Progenitor cell of endocrine pancreas (in vitro differentiated cells): ENCODE measurements at places on chromosomes 6 and 20. TPM values are rescaled to one million over a fixed set of nuclear protein-coding genes. Genes with fewer than 3 reads are reported as not detected.

The BHLHE23 gene
- not detected in 2 replicates for total RNA-seq

The ZNF133 gene
- 25.0 and 27.2 TPM in 2 replicates for total RNA-seq

The CCM2L gene
- total RNA-seq: 1.3 and 1.5 TPM in 2 replicates

The CST7 gene
- total RNA-seq: not detected in 2 replicates

The AGER gene
- total RNA-seq: 28.5 and 29.9 TPM in 2 replicates

The TREML1 gene
- not detected in 2 replicates for total RNA-seq

The OPN5 gene
- total RNA-seq: 0.09 TPM in 1 of 2 replicates, not detected in the other

The SLC4A11 gene
- total RNA-seq: 1.9 and 2.0 TPM in 2 replicates

DNA sequence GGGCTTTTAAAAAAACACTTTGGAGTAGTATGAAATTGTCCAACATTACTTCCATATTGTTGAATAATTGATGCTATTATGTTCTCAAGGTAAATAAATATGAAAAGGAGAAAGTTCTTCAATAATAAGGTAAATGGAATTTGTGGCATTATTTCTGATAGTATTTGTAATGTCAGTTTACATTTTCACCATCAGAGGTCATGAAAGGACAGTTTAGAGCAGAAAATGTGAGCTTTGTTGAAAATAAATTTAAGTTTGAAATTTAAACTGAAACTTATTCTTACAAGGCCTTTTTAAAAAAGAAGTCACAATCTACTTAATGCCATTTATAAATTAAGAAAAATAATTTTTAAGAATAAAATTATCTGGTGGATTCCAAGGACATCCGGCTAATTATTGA is 15.8 kb upstream of the CEP162 start:
- no peak overlapping the region for H3K27ac ChIP-seq
- H3K4me3 ChIP-seq: no peak overlapping the region
- no peaks in the 10 kb centered on the region for H3K36me3 ChIP-seq
- no peaks in the 10 kb centered on the region for H3K27me3 ChIP-seq
- H3K4me1 ChIP-seq: no peaks in the 10 kb centered on the region

DNA sequence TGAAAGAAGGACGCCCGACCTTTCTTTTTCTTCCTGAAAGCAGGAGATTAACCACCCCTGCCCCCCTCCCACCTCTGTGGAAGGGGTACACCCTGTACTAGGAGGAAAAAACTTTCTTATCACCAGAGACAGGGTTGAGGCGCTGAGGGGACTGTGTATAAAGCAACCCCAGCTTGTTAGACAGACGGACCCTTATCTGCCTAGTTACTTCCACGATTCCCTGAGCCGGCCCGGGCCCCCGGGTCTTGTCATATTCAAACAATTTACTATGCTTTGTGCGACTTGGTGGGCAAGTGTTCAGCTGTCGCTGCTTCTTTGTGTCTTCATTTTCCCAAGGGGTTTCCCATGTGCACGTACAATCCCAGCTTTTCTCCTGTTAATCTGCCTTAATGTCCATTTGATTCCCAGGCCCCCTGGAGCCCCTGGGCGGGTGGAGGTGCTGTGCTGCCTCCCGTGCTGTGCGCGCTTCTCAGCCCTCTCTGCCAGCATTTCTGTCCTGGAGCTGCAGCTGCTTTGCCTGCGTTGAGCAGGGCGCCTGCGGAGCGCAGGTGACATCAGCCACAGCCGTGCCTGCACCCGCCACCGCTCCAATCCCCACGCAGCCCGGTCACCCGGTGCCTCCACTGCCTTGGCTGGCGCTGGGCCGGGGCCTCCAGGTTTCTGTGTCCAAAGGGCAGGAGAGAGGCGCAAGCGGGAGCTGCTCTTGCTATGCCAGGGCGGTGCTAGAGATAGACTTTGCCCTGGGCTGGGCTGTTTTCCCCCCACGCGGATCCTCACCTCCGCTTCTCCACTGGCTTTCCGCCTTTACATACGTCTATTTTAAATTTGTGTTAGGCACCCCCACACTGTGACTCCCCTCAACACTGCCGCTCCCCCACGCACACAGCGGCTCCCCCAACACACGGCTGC is 96.2 kb downstream of the TTLL2 start:
- peaks cover 23% of the 10 kb centered on the region for H3K4me1 ChIP-seq
- DNase-seq: no peak

DNA sequence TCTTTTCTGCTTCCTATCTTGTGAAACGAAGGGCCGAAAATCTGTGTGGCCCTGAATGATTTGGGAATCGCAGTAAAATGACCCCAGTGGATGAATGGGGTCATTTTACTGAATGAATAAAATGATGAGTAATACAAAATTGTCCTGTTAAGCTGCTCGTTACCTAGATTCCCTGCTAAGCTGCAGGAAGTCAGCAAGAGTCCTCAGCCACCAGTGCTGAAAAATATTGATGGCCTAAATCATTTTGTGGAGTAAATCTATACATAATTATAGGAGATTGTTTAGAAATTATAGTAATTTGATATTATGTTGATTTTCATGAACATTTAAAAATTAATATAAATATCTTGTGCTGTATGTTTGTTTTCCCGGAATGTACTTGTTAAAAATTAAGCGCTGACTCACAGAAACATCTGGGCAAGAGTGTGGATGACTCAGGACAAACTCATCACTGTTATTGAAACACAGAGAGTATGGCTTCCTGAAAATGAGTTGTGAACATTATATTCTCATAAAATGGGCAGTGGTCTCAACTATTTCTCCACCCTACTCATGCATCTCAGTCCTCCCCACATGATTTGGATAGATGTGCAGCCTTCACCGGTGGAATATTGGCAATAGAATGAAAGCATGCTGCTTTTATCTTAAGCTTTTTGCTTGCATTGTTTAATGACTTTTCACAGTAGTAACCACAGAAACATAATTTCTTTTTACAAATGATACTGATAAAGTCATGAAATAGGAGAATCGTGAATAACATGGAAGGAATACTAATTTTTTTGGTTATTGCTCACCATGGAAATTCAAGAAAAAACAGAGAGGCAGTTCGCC is 36.2 kb upstream of the RGS17 start:
- no peaks in the 10 kb centered on the region for H3K4me1 ChIP-seq
- DNase-seq: no peak
- no peaks in the 10 kb centered on the region for H3K36me3 ChIP-seq
- H3K4me3 ChIP-seq: no peak overlapping the region

DNA sequence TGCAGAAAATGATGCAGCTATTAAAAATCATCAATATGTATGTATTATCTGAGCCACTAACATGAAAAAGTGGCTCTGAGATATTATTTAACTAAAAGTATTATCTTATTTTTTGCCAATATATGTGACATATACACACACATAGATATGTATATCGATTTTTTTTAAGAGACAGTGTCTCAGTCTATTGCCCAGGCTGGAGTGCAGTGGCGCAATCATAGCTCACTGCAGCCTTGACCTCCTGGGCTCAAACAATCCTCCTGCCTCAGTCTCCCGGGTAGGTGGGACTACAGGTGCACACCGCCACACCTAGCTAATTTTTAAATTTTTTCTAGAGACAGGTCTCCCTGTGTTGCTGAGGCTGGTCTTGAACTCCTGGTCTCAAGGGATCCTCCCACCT is 1.6 kb upstream of the TRAF3IP2 start:
- DNase-seq: no peak
- H3K4me1 ChIP-seq: peaks cover 40% of the 10 kb centered on the region
- H3K4me3 ChIP-seq: no peak overlapping the region
- H3K27ac ChIP-seq: no peak overlapping the region
- no peaks in the 10 kb centered on the region for H3K36me3 ChIP-seq

DNA sequence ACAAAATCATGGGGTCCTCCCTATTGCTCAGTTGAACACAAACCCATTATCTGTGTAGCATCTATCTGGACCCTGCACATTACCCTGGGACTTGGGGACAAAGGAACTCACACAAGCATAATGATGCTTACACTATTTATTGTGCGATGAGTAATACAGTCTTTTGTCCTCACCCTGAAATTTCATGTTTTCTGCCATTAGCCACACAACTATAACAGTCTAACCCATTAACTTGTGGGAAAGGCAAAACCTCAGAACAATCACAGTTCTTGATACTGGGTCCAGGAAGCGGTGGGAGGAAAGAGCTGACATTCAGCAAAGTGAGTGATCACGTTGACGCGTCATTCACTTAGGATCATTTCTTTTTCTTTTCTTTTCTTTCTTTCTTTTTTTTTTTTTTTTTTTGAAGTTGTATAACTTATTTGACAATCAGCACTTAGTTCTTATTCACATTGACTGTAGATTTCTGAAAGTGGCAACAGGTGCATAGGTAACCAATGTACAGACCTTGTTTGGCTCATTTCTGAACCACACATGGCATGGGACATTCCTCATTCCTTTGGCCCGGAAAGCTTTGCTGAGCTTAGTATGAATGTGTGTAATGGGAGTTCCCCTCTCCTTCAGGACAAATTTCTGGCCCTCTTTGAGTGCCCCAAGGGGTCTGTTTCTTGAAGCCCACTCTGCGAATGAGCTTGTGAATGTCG is 94.8 kb upstream of the CNKSR3 start:
- peaks cover 9% of the 10 kb centered on the region for H3K27me3 ChIP-seq
- DNase-seq: no peak
- H3K27ac ChIP-seq: no peak overlapping the region
- H3K36me3 ChIP-seq: no peaks in the 10 kb centered on the region
- H3K4me1 ChIP-seq: peaks cover 12% of the 10 kb centered on the region

DNA sequence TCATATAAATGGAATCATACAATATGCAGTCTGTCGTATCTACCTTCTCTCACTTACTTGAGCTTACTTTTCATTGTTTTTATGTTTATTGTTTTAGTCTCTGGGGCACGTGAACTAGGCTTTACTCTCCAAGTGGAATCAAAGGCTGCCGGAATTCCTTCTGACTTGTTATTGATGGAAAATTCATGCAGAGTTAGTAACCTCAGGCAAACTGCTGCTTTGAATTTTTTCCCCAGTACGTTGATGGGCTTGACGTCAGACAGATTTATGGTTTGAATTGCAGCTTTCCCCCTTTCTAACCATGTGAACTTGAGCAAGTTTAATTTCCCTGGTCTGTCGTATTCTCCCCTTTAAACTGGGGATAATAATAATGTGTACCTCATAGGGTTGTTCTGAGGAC is 68.6 kb downstream of the ZDHHC14 start:
- H3K4me3 ChIP-seq: no peak overlapping the region
- H3K27me3 ChIP-seq: no peaks in the 10 kb centered on the region
- no peak overlapping the region for H3K27ac ChIP-seq
- H3K4me1 ChIP-seq: peaks cover 9% of the 10 kb centered on the region
- no peaks in the 10 kb centered on the region for H3K36me3 ChIP-seq

- no peak overlapping the region for H3K27ac ChIP-seq
- H3K36me3 ChIP-seq: no peaks in the 10 kb centered on the region
- no peaks in the 10 kb centered on the region for H3K27me3 ChIP-seq
- no peak for DNase-seq
These were observed 24.7 kb downstream of the GJA1 start for GRCh38 chr6:121460170-121460569.

DNA sequence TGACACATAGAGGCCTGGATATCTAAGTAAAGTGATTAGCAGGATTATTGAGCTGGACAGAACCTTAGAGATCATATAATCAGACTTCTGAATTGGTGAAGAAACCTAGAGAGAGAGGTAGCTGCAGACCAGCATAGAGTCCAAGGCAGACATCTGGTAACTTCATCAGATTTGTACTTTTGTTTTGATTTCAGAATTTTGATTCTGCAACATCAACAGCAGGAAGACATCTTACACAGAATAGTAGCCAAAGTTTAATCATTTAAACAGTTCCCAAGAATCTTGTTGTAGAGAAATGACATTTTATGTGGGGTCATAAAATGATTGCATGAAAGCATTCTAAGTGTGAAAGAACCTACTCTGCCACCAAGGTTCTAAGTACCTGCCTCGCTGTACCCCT is 39.4 kb downstream of the RPRD1B start:
- no peak overlapping the region for H3K27ac ChIP-seq
- no peak overlapping the region for H3K4me3 ChIP-seq
- peaks cover 11% of the 10 kb centered on the region for H3K4me1 ChIP-seq
- no peak for DNase-seq
- H3K36me3 ChIP-seq: peaks cover 33% of the 10 kb centered on the region
- H3K27me3 ChIP-seq: no peaks in the 10 kb centered on the region

DNA sequence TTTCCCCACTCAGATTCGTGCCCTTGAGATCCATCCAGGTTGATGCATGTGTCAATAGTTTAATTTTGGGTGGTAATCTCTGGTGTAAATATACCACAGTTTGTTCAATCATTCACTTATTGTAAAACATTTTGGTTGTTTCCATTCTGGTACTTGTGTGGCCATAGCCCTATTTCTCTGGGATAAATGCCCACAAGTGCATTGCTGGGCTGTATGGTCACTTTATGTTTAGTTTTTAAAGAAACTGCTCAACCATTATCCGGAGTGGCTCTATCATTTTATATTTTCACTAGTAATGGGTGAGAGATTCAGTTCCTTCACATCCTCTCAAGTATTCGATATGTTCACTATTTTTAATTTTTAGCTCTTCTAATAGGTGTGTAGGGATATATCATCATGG is 60.7 kb upstream of the RNF24 start:
- no peak for DNase-seq
- H3K36me3 ChIP-seq: no peaks in the 10 kb centered on the region
- no peak overlapping the region for H3K4me3 ChIP-seq
- peaks cover 12% of the 10 kb centered on the region for H3K27me3 ChIP-seq
- no peak overlapping the region for H3K27ac ChIP-seq
- peaks cover 4% of the 10 kb centered on the region for H3K4me1 ChIP-seq

GRCh38 chr20:64116541-64117431 is 9.4 kb upstream of the NPBWR2 start:
- no peaks in the 10 kb centered on the region for H3K36me3 ChIP-seq
- H3K27ac ChIP-seq: no peak overlapping the region
- no peak overlapping the region for H3K4me3 ChIP-seq
- H3K27me3 ChIP-seq: peaks cover 14% of the 10 kb centered on the region

- no peak for DNase-seq
- peak overlapping the region; percentile 61 for H3K4me3 ChIP-seq
- H3K27me3 ChIP-seq: no peaks in the 10 kb centered on the region
- H3K4me1 ChIP-seq: peaks cover 17% of the 10 kb centered on the region
- peak overlapping the region; percentile 62 for H3K27ac ChIP-seq
- peaks cover 2% of the 10 kb centered on the region for H3K36me3 ChIP-seq
These were observed 2.6 kb downstream of the FASTKD5 start for GRCh38 chr20:3156811-3157619.

DNA sequence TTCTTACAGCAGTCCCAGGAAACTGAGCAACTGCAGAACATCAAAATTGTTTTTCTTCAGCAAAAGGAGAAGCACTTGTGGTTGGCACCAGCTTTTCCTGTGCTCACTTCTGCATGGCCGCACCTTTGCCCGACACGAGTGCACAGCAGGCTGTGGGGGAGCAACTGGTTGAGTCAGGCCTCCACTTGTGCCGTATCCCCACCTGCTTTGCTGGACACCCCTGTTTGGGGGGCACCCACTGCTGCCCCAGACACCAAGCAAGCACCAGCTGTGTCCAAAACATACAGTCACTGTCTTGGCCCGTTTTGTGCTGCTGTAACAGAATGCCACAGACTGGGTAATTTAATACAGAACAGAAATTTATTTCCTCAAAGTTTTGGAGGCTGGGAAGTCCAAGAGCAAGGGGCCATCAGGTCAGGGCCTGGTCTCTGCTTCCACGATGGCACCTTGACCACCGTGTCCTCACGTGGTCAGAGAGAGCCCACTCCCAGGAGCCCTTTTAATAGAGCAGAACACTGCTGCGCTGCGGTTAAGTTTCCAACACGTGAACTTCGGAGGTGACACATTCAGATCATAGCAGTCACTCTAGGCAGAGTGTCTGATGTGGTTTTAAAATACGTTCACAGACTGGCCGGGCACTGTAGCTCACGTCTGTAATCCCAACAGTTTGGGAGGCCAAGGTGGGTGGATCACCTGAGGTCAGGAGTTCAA is 8.7 kb upstream of the GMEB2 start:
- DNase-seq: no peak
- no peaks in the 10 kb centered on the region for H3K4me1 ChIP-seq
- no peak overlapping the region for H3K27ac ChIP-seq
- H3K27me3 ChIP-seq: no peaks in the 10 kb centered on the region
